ENCODE measurements at places on chromosomes 1 and 21. TPM values are rescaled to one million over a fixed set of nuclear protein-coding genes. Genes with fewer than 3 reads are reported as not detected.

DNA sequence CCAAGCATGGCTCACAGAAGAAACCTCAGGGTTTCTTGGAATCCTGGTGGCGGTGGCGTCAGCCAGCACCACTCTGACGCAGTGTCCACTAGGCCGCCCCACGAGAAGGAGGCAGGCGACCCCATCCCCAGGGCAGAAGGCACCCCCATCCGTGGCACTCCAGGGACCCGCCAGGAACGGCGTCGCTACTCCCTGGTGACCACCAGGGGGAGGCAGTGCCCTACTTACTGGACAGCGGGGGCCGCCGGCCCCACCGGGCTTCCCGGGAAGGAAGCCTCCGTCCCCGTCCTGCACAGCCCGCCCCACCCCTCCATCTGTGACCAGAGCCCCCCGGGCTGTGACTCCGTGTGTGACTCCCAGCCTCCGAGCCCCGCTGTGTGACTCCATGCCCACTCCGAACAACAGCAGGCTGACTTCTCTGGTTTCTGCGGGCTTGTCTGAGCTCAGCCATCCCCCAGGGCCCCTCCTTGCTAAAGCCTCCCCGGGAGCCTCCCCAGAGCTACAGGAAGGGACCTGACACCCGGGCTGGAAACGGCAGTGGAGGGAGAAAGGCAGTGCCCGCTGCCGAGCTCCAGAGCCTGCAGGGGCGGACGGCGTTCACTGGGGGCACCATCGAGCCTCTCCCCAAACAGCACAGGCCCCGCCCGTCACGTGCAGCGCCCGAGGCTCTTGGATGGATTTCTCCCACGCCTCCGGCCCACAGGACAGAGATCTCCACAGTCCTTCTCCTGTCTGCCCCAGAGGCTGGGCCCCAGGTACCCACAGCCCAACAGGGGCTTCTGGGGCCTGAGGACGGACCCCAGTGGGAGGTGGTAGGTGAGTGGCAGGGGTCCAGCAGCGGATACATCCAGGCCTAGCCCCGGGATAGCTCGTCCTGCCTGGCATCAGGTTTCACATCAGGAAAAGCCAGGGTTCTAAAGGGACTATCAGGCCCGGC lies 21.1 kb downstream of the KIF17 start:
- peak; percentile 93 for DNase-seq

DNA sequence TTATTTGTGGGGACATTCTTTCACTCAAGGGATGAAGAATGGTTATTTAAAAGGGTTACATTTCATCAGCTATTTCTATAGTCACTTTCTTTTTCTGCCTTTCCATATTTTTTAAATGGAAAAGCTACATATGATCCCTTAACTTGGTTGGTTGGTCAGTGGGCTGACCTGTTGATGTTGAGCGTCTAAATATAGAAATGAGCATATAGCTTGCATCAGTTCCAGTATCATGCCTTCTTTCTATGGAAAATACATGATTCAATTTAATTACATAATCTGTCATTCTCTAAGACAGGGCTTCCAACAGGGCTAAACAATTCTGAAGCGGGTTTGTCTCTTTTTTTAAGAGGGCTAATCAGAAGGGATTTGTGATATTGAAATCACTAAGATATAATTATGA lies 40.6 kb downstream of the TYW3 start:
- DNase-seq: no peak

DNA sequence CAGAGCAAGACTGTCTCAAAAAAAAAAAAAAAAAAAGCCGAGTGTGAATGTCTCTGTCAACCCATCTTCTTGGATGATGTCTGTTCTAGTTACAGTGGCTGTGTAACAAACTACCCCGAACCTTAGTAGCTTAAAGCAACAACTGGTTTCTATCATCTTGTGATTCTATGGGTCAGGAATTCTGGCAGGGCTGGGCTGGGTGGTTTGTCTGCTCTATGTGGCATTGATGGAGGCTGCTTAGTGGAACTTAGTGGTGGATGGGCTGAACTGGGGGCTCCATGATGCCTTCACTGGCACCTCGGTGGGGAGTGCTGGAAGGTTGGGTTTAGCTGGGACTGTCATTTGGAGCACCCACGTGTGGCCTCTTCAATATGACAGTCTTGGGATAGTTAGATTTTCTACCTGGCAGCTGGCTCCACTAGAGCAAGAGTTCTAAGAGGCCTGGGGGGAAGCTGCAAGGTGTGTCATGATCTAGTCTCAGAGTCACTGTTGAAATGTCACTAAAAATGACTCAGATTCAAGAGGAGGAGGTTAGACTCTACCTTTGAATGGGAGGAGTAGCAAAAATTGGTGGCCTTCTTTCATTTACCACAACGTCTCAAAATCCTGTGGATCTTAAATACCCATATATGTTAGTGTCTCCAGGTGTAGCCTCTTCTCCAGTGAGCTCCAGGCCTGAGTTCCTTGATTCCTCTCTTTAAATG lies 18.6 kb downstream of the ACOT11 start:
- no peak for DNase-seq

DNA sequence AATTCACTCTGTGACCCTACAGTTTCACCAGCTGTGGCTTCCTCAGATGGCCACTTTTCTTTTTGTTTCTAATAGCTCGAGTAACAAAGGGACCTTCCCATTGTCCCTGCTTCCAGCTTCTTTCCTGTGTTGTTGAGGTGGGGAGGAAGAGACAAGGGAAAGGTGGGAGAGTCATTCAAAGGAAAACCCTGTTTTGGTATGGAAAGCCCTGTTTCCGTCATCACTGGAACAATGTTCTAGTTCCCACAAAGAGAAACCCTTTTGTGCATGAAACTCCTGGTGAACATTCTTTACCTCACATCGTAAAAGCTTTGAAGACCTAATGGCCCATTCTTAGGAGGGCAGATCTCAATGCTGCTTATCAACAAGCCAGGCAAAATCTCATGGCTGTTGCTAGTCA lies 62.2 kb downstream of the ABCA4 start:
- no peak for DNase-seq

- DNase-seq: no peak
Measured at GRCh38 chr1:204578867-204579664, 62.9 kb downstream of the MDM4 start.

Gene SLC39A1
- total RNA-seq: 141 TPM

Gene MARK1
- not detected for total RNA-seq

Gene NBPF10
- total RNA-seq: 2.1 TPM
